RWPE2 (cell line): ENCODE measurements at places on chromosomes 4 and X.

- no peak for DNase-seq
Observed at GRCh38 chrX:153380691-153381090, 20.5 kb downstream of the PNMA6E start.

DNA sequence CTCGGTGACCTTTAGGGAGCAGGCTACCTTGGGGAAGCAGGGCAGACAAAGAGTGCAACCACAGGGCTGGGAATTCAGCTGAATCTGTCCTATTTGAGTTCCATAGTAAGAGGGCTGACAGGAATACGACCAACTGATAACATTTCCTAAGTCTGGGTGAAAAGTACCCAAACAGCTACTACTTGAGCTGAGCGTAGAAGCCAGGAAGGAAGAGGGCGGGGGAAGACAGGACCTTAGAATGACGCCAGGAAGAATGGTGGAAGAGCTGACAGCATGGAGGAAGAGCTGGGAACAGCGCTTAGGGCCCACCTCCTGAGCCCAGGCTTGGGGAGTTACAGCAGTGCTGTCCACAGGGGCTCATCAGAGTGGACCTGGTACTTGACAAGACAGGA, 14.4 kb downstream of the MECP2 start:
- DNase-seq, result no peak

- DNase-seq, result no peak
Observed at GRCh38 chrX:45806410-45807121, 605.9 kb upstream of the DIPK2B start.

- DNase-seq, result no peak
Observed at GRCh38 chr4:4411906-4412305, 25.0 kb downstream of the NSG1 start.

DNA sequence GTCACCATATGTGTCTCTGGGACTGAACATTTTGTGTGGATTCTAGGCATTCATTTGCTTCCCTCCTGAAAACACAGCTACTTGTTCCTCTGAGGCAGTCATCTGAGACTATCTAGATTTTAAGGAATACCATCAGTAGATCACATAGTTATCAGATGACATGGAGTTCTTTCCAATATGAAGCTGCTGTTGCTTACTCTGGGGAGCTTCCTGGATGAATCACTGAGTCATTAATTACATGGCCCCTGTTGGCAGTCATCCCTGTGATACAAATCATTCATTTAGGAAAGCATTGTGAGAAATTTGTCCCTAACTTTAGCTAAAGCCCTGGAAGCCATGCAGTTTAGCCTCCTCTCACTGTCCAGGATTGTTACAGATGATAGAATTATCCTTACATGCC, 98.2 kb upstream of the ARSJ start:
- DNase-seq, result no peak

GRCh38 chr4:38925492-38926413, 58.1 kb downstream of the FAM114A1 start:
- no peak for DNase-seq

- DNase-seq, result no peak
Observed at GRCh38 chr4:21900211-21900610, 48.4 kb downstream of the KCNIP4 start.

DNA sequence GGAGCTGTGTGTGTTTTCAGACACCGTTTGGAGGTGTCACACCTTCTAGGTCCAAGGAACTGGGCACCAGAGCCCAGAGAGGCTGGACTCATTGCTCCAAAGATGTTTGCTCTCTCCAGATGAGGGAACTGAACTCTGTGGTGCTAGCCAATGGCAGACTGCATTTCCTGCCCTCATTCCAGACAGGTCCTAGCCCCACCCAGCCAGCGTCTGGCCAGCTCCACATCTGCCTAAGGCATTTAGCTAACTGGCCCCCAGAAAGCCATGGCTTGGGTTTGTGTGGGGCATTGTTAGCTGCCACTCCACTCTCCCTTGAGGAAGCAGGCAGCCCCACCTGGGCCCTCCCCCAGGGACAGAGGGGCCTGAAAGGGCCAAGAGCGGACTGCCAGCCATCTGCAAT, 11.4 kb downstream of the FGD1 start:
- DNase-seq, result no peak

GRCh38 chr4:13830449-13830848, 202.9 kb upstream of the BOD1L1 start:
- DNase-seq, result no peak

DNA sequence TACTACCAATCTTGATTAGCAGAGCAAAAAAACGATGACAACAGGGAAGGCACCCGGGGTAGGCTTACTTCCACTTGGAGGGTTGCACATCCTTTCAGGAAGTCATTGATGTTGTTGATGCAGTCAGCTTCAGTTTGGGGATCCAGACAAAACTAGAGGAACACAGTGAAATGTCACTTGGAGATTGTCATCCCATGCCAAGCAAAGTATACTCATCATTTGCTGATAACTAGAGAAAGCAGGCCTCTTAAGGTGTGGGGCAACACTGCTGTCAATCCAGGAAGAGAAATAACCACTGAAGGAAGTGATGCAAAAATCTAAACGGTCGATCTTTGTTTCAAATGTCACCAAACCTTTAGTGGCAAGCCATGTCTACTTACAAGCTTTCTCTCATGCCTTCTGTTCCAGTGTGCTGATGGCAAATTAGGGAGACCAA, 1.4 kb downstream of the ARHGEF6 start:
- DNase-seq, result no peak

- DNase-seq, result no peak
Observed at GRCh38 chr4:177574446-177574845, 132.2 kb upstream of the AGA start.

DNA sequence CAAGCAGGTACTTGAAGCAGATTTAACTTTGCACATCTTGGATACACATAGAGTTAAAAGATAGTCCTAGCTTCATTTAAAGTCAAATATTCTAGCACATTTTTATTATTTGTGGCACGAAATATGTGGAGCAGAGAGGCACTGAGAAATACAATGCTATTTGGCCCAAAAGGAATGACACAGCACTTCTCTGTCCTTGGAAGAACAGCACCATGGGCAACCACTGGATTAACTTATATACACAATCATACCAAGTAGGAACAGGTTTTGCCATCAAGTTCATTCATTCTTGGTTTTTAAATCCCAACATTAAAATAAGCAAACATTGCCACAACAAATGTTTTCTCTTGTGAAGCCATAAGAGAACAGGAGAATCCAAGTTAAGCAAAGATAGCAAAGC, 924 bp upstream of the ENAM start:
- no peak for DNase-seq

DNA sequence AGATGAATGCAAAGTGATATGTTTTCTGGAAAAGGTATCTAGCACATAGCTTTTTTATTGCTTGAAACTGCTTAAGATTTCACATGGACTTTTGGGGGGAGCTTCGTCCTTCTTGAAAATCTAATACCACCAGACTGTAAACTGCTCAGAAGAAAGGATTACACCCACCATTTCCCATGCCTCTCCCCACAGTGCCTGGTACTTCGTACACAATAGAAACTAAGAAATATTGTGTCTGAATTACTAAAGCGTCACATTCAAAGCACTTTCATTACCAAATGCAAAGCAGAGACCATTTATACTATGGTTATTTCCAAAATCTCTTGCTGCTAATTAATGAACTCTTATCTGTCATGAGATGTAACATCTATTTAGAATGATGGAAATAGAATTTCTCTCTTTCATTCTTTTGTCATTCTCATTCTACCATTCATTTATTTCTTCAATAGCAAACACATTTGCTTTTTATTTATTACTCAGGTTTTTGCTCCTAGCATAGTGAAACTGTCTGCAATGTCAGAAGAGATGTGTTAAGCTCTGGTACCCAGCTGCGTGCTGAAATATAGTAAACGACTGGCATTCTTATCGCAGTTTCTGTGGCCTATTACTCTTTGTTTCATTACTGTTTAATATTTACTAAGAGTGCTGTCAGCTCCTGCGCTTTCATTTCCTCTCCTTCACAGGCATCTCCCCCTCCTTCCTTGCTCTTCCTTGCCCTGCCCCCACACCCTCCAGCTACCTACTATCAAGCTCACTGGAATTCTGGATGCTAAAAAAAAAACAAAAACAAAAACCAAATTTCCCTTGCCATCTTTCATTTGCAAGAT, 51.4 kb upstream of the RAPGEF2 start:
- DNase-seq, result no peak

- no peak for DNase-seq
Observed at GRCh38 chrX:132433551-132433950, 55.3 kb downstream of the MBNL3 start.

DNA sequence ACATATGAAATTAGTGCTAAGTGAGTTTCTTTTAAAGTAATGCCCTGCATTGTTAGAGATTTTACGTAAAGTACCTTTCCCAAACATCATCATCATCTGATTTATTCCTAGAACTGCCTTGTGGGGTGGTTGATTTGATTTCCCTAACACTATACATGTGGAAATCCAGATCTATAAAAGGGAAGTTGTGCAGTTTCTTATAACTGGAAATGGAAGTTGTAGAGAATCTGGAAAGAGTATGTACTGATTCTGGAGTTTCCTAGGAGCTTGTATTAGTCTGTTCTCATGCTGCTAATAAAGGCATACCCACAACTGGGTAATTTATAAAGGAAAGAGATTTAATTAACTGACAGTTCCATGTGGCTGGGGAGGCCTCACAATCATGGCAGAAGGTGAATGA, 47.9 kb downstream of the BMP2K start:
- no peak for DNase-seq

DNA sequence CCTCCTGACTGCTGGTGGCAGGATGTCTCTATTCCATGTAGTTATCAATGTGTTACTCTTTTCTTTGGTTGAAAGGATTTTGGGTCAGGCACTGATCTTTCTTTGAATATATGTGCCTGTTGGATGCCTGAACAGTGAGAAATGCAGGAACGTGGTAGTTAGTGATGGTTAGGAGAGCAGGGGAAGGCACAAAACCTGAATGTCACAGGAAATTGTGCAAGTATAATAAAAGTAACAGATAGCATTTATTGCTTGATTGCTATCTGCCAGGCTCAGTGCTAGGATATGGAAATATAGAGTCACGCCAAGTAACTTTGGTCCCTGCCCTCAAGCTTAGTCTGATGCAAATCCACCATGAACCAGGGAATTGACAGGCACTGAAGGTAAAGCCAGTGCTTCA, 219.8 kb upstream of the FAT1 start:
- DNase-seq, result no peak

DNA sequence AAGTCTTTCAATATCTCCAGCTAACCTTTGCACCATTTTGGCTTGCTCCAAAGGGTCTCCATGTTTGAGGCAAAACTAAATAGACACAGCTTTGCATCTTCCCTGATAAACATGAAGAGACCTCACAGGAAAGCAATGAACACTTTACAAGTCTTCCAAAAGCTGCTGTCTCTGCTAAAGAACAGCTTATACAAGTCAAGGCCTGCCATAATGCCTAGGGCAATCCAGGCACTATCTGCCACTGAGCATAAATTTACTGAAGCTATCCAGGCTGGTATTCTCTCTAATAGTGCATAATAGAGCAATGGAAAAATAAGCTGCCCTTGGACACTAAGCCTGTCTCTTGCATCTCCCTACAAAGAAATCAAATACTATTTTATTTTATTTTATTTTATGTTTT, 60.1 kb upstream of the S100G start:
- no peak for DNase-seq

DNA sequence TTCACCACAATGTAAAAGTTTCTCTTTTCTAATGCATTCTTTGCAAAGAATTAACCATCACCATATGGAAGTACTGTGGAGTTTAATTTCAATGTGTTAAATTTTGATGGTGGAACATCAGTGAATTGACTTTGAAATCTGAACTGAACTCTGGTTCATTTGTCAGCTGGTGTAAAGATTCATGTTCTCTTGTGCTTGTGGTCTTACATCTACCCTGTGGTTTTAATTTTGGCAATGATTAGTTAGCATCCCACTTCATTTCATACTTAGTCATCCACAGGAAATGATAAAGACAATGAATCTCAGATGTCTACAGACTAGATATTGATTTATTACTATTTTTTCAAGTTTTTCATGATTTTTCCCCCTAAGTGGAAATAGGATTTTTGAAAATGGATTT, 77.8 kb downstream of the GRID2 start:
- no peak for DNase-seq

- no peak for DNase-seq
Observed at GRCh38 chr4:128649575-128650205, 159.8 kb upstream of the JADE1 start.

GRCh38 chr4:110195561-110196205, 2.7 kb downstream of the ELOVL6 start:
- no peak for DNase-seq
